ENCODE measurements at places on chromosomes 7 and 10.

DNA sequence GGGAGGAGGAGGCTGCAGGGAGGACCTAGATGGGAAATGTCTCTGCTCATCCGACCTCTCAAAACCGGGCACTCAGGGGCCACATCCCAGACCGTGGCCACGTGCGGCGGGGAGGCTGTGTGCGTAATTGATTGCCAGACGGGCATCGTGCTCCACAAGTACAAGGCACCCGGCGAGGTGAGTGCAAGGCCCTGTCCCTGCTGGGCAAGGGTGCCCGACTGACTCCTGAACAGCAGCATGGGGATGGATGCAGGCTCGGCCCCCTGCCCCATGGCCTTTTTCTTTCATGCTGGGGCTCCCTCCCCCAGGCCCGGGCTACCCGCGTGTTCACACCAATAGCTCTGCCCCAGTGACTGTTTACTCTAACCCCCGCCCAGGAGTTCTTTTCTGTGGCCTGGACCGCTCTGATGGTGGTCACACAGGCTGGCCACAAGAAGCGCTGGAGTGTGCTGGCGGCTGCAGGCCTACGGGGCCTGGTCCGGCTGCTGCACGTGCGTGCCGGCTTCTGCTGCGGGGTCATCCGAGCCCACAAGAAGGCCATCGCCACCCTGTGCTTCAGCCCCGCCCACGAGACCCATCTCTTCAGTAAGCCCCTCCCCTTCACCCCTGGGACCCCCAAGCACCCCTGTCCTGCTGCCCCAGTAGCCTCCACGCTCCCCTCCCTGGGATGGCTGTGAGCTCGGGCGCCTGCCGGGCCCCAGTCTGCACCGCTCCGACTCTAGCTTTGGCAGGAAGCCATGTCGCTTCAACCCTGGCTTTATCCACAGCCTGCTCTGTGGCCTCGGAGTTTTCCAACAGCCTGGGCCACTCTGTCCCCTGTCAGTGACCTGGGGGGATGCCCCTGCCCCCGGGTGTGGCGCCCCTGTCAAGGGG is 3.9 kb downstream of the LRWD1 start:
- DNase-seq = no peak

- no peak for DNase-seq
Observed at GRCh38 chr7:103474956-103475355, 28.9 kb upstream of the SLC26A5 start.

- no peak for DNase-seq
Observed at GRCh38 chr10:16975188-16975587, 154.4 kb downstream of the CUBN start.

GRCh38 chr10:129025787-129026186 is 441.3 kb upstream of the MGMT start:
- DNase-seq = no peak

DNA sequence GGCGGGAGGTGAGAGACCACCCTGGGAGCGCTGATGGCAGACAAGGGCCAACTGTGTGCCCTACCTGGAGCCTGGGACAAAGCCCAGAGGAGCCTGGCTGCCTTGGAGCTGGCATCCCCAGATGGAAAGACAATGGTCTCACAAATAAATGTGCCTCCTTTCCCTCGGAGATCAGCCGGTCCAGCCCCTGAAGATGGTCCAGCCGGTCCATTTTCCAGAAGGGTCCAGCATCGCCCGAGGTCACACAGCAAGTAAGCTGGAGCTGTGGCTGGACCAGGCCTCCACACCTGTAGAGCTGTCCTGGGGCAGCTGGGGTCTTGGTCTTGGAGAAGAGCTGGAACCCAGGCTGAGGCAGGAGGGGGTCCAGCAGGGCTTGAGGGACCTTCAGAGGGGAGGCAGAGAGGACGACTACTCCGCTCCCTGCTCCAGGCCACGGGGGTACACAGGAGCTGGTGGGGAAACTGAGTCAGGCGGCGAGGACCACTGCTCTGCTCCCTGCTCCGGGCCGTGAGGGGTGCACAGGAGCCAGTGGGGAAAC is 3.6 kb downstream of the ELFN1 start:
- DNase-seq = no peak

Data from stimulated activated CD8-positive, alpha-beta memory T cell treated with anti-CD3 and anti-CD28 coated beads, Interleukin-7, amount 100 ng/mL, for 24 hours (primary cell).